ENCODE measurements at places on chromosomes 3 and 15.

- no peak for DNase-seq
Measured at GRCh38 chr3:187288131-187288854, 3.2 kb downstream of the MASP1 start.

DNA sequence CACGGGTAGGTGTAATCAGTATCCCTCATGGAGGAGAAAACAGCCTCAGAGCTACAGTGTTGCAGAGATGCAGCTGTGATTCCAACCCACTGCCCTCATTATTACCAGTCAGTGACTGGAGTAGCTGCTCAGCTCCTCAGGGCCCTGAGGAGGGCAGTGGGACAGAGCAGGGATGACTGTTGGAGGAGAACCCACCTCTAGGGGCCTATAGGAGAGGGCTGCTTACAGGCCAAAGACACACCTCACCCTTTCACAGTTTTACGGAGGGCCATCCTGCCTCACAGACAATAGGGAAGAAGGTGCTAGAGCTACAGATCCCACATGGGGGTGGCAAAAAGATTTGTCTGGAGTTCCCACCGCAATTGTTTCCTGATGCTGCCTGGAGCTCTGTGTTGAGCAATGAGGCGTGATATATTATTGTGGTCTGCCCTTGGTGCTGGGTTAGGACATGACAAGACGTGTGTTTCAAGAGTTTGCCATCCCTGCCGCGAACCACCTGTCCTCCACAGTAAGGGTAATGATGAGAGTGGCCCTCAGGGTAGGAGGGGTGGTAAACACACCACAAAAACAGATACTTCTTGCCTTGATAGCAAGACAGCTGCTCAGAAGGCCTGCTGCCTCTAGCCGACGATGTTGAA, 140.5 kb upstream of the TPM1 start:
- DNase-seq, result no peak

GRCh38 chr3:129118745-129119144, 2.9 kb downstream of the RAB43 start:
- no peak for DNase-seq

DNA sequence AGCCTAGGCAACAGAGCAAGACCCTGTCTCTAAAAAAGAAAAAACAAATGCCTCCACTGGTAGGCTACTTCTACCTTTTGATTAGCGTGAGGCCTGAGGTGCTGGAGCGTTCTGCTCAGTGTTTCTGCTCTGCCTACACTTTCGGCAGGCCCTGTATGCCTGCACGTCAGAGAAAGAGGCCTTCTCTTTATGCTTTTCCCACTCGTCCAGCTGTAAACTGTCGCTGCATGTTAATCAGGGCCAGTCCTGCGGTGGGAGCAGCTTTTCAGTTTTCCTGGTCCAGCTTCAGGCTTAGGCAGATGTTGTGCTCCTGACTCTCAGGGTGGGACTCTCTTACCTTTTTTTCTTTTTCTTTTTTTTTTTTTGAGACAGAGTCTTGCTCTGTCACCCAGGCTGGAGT, 25.3 kb downstream of the CSPG5 start:
- DNase-seq, result no peak

DNA sequence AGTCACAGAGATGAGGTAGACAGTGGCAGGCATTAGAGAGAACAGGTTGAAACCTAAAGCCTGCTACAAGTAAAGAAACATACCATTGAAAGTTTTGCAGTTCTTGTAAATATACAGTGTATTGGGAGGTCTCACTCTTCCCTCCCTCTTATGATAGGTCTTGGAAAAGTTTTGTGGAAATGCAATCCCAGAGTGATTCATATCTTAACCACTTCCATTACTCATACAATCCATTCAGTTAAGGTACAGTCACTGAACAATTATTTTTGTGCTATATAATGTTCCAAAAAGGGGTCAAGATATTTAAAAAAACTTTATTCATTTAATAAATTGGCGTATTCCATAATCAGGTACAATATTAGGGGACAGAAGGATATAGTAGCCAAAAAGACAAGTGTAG, 737.7 kb upstream of the ALCAM start:
- no peak for DNase-seq

DNA sequence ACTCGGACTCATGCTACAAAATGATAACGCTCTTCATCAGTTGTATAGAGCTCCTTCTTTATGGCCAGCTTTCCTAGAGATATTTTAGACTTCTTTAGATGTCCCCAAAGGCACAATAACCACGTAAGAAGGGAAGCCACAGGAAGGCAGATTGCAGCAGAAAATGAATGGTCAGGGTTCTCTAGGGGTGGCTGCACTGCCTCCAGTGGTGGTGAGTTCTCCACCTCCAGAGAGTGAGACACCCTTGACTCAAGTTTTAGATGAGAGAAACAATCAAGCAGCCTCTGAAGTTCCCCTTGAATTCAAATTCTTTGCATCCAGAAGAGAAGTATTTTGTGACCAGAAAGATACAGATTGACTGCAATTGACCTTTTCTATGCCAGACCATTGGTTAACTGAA, 191.5 kb downstream of the TP63 start:
- no peak for DNase-seq

DNA sequence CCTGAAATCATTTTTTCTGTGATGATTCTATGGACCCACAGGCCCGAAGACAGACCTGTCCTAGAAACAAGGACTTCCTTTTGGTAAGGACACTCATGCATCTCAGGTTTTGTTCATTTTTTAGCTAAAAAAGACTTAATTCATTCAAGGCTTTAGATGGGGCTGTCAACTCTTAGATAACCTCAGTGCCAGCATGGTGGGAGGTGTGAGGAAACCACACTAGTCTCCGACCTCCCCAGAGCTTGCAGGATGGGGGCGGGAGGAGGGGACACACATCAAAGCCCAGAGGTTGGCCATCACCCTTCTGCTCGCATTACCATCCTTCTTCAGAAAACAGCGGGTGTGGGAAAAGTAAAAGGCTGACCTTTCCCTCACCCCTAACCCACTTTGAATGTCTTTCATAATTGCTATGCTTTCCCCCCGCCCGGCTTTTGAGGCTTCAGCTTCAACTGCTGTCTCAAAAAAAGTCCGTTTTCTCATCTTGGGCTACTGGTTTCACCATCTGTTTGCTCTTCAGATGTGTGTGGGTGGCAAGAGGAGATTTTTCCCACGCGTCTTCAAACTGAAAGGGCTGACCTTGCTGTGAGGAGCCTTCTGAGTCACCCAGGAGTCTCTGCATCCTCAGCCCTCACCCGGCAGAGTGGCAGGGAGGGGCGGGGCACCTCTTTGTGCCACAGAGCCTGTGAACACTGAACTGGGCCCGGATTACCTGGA, 27.6 kb upstream of the CXCR6 start:
- DNase-seq, result no peak

DNA sequence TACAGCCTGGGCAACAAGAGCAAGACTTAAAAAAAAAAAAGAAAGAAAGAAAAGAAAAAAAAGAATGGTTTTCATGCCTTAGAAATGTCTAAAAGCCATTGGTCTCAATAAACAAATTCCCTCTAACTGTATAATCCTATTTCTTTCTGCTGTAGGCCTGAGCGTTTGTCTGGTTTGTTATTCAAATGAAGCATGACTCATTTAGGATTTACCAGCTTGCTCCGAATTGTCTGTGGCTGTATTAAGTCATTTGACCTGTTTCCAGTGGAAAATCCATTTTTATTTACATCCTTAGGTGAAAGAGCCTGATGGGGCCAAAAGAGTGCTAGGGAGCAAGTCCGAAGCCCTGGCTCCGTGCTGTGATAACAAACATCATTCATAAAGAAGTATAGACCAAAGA, 73.8 kb downstream of the BDH1 start:
- DNase-seq, result no peak

DNA sequence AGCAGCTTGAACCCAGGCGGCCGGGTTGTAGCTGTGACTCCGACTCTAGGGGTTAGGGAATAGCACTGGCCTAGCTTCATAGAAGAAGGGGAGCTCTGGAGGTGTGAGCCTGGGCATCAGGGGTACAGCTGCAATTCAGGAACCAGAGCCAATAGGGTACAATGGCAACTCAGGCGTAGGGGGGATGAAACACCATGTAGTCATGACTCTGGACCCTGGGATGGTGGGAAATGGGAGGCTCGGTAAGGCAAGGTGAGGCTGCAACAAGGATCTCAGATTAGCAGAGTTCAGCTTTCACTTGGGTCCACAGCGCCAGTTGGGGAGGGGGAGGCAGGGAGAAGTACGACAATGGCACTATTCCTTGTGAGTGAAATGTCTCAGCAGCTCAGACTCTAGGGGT, 210.2 kb upstream of the LYSMD4 start:
- DNase-seq, result no peak

Measured in erythroblast (primary cell).